Cerebellar cortex (tissue), 1 donor: ENCODE measurements at places on chromosomes 1 and 21.
A peak's percentile ranks its signal among the peaks of the same experiment; 100 is the strongest.

DNA sequence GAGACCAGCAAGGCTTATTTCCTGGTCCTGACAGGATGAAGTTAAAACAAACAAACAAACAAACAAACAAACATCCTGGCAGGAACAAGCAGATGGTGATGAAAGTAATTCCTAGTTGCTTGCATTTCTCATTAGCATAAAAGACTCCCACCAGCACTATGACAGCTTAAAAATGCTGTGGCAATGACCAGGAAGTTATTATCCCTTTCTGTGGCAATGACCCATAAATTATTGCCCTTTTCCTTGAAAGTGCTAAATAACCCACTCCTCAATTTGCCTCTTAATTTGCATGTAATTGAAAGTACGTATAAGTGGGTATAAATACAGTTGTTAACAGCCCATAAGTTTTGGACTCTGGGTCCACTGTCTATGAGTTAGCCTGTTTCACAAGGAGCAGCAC, 727.6 kb upstream of the NEGR1 start:
- no peak for DNase-seq

- peak; percentile 36 for DNase-seq
Observed at GRCh38 chr1:91736715-91737615, 149.0 kb downstream of the TGFBR3 start.

- DNase-seq = peak; percentile 28
Observed at GRCh38 chr1:2554621-2555387, 1.4 kb upstream of the TNFRSF14 start.

GRCh38 chr1:56671542-56671941, 26.4 kb downstream of the PRKAA2 start:
- no peak for DNase-seq

- no peak for DNase-seq
Observed at GRCh38 chr1:36207339-36207738, 16.9 kb upstream of the THRAP3 start.

GRCh38 chr1:38848071-38848470, 11.5 kb downstream of the RRAGC start:
- no peak for DNase-seq

- DNase-seq = peak; percentile 91
Observed at GRCh38 chr1:7209336-7209735, 424.1 kb downstream of the CAMTA1 start.

DNA sequence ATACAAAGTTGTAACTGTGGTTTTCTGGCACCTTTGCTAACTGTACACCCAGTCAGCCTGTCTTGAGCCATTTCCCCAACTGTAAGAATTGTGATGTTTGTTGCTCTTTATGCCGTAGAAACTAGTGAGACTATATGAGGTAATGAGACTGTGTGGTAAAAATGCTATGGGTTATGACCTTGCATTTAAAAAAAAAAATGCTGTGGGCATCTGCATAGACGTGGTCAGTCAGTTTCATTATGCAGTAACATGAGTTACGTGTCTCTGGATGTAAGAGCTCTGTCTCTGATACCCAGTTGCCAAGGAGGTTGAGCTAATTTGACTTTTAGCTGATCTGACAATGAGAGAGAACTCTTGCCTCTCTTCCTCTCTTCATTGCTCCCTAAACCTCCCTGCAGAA, 80.6 kb upstream of the LAMC2 start:
- DNase-seq = no peak

DNA sequence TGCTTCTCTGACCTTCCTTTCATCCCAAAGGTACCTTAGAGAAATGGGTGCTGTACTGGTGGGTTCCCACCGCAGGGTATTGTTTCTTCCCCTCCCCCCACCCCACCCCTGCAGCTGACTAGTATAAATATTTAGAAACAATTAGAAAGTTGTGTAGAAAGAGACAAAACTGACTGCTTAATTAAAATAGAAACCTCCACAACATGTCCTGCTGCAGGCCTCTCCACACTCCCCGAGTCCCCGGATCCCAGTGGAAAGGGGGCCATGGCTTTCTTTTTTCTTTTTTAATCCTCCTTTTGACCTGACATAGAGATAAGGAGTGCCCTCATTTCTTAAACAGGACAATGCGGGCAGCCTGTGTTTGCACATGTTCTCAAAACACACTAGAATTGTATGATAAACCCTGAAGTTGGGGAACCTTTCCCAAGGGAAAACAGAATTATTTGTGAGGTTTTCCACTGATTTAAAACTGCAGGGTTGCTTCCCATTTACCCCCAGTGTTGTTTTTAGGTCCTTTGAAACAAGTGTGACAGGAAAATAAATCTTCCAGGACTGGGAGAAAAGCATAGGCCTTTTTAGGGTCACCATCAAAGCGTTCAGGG, 1.7 kb downstream of the RHOU start:
- DNase-seq = no peak

DNA sequence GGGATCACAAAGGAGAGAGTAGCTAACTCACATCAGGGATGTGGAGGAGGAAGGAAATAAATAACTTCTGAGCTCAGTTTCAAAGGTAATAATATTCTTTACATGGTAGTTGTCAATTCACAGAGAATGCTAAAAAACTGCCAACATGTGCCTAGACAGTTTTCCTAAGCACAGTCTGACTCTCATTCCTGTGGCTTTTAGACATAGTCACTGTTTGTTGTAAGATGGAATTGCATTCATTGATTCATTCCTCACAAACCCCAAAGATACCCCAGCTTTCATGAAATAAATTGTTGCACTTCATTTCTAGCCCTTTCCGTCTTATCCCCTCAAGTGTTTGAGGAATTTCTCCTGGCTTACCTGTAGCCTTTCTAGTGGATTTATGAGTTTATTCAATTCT, 263.9 kb downstream of the NTNG1 start:
- no peak for DNase-seq

- DNase-seq = no peak
Observed at GRCh38 chr1:27398405-27399149, 6.2 kb downstream of the GPR3 start.

- DNase-seq = no peak
Observed at GRCh38 chr1:109204484-109204883, 9.2 kb upstream of the SARS1 start.

GRCh38 chr1:172239901-172240300, 180.6 kb upstream of the C1orf105 start:
- peak; percentile 35 for DNase-seq

GRCh38 chr1:193066606-193067005, 7.2 kb downstream of the RO60 start:
- DNase-seq = no peak

GRCh38 chr1:109935451-109935900, 24.8 kb downstream of the CSF1 start:
- peak; percentile 92 for DNase-seq

- no peak for DNase-seq
Observed at GRCh38 chr1:205535866-205536758, 31.6 kb downstream of the CDK18 start.

GRCh38 chr1:233480198-233480597, 133.7 kb upstream of the KCNK1 start:
- DNase-seq = no peak

DNA sequence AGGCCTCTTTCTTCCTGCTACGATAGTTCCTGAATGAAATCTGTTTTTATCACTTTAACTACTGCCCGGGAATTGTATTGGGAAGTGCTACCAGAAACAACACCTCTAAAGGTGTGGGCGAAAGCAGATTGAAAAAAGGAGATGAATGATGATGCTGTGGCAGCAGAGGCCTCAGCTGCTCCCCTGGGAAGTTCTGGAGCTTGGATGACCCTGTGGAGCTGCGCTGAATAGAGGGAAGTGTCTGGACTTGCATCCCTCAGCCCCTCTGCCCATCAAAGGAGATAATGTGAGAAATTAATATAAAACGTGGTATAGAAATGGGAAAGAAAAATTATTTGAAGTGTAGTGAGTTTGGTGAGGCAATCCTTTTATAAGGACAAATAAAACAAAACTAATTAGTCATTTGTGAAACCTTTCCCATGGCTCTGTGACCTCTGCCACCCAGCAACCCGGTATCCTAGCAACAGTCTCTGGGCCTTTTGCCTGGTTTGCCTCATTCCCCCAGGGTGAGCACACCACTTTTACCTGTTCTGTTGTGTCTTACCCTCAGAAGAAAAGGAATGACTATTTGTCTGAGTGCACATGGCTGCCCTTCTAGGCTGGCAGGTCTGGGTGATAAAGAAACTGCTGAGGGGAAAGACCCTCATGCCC, 21.3 kb downstream of the OVAAL start:
- no peak for DNase-seq

GRCh38 chr1:214615871-214616270, 12.9 kb downstream of the CENPF start:
- DNase-seq = no peak

- DNase-seq = peak; percentile 36
Observed at GRCh38 chr21:46226920-46227599, 1.5 kb downstream of the LSS start.

DNA sequence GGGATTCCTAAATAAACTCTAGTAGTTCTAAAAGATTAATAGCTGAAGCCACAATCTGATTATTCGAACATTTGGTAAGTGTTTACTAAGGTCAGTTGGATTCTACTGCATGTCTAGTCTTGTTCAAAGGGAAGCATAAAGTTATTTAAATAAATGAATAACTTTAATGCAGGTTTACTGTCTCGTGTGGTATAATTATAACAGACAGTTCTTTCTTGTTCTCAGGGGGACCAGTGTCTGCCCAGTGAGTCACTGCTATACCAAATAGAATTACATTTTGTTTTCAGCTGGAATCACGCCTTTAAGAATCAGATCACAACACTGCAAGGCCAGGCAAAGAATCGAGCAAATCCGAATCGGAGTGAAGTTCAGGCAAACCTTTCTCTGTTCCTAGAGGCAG, 45.1 kb downstream of the SMG7 start:
- DNase-seq = no peak

DNA sequence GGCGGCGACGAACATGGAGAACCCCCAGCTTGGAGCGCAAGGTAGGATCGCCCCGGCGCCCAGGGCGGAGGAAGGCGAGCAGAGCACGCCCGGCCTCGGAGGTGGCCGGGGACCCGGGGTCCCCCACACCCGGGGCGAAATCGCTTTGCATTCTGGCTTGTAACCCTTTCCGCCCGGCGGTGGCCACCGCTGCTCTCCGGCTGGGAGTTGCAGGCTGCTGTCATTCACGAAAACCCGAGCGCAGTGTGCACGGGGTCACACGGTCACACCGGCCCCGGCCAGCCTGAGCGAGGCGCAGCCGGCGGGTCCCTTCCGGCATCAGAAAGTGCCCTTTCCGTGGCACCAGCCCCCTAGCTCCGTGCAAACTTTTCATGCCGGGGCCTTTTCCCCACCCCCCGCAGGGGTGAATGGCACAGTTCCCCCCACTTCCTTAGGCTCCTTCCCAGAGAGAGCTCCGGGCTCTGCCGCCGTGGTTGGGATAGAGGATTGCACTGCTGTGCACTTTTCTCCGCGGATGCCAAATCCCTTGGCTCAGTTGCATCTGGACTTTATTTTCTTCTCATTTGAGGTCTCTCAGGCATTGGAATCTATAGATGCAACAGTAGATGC, 802 bp downstream of the KAZN start:
- DNase-seq = peak; percentile 41

DNA sequence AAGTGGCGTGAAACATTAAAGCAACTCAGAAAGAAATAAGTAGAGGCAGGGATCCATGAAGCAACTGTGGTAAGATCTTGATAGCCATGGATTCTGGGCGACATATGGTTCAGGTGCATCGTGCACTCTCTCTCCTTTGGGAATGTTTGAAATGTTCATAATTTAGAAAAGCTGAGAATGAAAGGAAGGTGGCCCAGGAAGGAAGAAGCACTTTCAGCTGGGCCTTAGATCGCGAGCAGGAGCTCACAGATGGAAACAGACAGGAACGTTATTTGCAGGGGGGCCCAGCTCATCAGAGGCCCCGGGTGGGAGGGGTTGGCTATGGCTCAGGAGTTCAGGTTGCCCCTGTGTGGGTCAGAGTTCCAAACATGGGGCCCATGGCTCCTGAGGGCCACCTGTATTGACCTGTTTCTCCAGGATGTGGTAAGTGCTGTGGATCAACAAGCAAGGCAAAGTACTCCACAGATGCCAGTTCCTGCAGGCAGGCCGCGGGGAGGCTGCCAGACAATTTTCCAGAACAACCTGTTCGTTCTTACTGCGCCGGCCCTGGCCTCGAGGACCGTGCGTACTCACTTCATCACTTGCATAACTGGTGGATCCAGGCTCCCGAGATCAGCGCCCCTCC, 253.2 kb downstream of the TOMM20 start:
- DNase-seq = peak; percentile 79

DNA sequence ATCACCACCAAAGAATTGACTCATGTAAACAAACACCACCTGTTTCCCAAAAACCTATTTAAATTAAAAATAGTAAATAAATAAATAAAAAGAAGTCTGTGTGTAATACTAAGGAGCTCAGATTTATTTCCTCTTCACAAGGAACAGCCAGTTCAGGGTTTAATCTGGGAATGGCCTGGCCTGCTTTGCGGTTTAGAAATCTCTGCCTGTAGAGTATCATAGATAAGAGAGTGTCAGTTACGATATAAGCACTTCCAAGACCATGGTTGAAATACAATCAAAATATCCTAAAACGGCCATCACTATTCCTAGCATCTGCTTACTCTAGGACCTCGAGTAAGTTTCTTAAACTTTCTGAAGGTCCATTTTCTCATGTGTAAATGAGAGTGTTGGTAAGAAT, 274.4 kb downstream of the PLPP3 start:
- no peak for DNase-seq

DNA sequence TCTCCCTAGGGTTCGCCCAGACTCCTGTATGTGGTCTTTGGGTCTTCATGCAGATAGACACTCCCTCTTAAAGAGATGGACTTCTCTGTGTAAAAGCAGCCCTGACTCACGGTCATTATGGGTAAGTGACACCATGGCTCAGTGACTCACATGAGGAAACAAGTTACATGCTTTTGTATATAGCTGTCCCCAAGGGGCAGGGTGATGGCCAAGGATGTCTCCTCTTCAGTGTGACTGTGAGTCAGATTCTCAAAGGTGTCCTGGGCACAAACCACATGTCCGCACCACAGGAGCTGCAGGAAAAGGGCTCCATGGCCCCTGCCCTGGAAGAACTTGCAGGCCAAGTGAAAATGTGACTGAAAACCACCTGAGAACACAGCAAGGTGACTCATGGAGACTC, 380.4 kb downstream of the NPHP4 start:
- DNase-seq = no peak

GRCh38 chr1:222784916-222785315, 29.9 kb upstream of the DISP1 start:
- no peak for DNase-seq

GRCh38 chr1:76824106-76824505, 43.2 kb upstream of the ST6GALNAC5 start:
- DNase-seq = no peak

GRCh38 chr1:167121375-167122120, 27.7 kb downstream of the STYXL2 start:
- DNase-seq = peak; percentile 83
